Fibroblast of lung (primary cell): ENCODE measurements at places on chromosomes 2 and 18. TPM values are rescaled to one million over a fixed set of nuclear protein-coding genes. Genes with fewer than 3 reads are reported as not detected.

- peak; percentile 57 for DNase-seq
These were observed 17.6 kb upstream of the ADI1 start for GRCh38 chr2:3536682-3537632.

DNA sequence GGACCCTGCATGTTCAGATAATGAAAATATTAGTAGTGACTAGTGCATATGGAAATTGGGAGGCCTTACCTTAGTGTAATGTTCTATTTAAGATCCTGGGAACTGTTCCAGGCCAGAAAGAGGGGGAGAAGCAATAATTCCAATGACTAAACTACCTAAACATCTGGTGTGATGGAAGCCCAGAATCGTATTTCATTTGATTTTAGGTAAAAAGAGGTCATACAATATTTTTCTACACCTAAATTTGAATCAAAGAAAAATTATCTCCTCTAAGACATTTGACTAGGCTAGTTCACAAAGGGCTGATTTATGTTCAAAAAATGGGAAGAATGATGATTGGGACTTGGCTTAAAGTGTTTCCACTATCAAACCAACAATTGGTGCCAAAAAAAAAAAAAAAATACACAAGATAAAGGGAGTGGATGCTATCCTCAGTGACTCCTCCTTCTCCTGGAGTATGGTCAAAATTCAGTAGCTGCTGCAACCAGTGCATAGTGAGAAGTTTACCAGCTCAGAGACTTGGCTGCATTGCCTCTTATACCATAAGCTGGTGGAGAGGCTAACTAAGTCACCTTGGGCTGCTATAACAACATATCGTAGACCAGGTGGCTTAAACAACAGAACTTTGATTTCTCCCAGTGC lies 1038.3 kb upstream of the ACVR2A start:
- DNase-seq = peak; percentile 81

- DNase-seq = no peak
These were observed 14.9 kb downstream of the IL1B start for GRCh38 chr2:112821682-112822081.

DNA sequence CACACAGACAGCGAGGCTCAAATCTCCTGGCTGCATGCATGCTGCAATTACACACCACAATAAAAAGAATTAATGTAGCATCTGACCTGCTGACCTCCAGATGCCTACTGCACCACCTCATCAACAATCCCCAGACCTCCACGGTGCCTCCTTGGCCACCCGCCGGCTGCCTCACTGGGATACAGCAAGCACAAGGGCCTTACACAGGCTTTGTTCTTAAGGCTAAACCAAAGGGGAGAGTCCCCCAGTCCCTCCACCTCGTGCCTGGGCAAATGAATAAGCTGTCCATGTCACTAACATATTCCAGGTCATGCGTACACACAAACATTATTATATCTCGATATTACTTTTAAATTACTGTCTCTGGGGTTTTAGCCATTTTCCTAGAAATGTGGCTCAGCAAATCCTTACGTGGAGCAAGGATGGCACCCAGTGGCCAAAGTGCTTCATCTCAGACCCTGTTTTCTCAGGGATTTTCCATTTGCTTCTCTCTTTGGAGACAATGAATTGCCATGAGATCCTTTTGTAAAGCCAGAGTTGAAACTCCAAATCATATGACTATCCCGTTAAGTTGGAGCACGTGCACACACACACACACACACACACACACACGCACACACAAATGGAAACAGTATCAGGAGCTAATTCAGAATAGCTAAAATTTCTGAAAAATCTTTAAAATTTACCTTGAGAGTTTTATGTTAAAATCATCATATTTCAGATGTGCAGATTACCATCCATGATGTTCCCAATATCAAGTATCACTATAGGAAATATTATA lies 313.8 kb downstream of the PDE11A start:
- DNase-seq = peak; percentile 70

- DNase-seq = no peak
These were observed 70.5 kb upstream of the ZCCHC2 start for GRCh38 chr18:62452280-62452831.

DNA sequence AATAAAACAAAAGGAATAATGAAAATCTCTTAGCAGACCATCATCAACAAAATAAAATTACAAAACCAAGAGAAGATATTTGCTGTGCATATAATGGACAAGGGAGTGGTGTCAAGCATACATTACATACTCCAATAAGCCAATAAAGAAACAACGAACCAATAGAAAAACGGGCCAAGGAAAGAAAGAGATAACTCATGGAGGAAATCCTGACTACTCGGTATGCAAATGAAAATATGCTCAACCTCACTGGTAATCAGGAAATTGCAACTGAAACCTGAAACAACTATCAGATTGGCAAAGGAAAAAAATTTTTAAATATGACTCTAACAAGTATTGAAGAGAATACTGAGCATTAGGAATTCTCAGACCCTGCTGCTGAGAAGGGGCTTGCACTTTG lies 84.7 kb downstream of the BCL2 start:
- DNase-seq = no peak

DNA sequence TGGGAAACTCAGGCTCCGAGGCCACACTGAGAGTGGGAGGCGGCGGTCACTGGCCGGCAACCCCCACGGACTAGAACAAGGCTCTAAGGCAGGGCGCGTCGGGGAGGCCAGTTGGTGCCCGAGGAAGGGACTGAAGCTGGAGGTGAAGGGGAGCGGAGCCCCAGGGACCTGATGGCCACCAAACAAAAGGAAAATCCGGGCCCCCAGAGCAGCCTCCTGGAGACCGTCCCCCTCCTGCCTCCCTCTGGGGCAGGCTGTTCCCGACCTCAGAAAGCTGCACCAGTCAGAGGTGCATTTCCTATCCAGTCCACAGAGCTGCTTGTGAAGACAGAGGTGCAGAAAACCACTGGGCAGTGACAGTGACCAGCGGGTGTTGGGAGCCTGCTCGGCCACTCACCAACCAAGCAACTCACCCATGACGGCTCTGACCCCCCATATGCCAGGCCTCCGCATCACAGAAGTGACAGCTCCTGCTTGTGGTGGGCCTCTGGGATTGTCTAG lies 172.7 kb downstream of the TWIST2 start:
- DNase-seq = no peak

GRCh38 chr2:73836141-73836943 lies 7.6 kb downstream of the STAMBP start:
- DNase-seq = no peak

GRCh38 chr18:27017901-27018500 lies 152.5 kb upstream of the AQP4 start:
- DNase-seq = no peak

- no peak for DNase-seq
These were observed 864 bp downstream of the KLHL29 start for GRCh38 chr2:23385748-23386338.

DNA sequence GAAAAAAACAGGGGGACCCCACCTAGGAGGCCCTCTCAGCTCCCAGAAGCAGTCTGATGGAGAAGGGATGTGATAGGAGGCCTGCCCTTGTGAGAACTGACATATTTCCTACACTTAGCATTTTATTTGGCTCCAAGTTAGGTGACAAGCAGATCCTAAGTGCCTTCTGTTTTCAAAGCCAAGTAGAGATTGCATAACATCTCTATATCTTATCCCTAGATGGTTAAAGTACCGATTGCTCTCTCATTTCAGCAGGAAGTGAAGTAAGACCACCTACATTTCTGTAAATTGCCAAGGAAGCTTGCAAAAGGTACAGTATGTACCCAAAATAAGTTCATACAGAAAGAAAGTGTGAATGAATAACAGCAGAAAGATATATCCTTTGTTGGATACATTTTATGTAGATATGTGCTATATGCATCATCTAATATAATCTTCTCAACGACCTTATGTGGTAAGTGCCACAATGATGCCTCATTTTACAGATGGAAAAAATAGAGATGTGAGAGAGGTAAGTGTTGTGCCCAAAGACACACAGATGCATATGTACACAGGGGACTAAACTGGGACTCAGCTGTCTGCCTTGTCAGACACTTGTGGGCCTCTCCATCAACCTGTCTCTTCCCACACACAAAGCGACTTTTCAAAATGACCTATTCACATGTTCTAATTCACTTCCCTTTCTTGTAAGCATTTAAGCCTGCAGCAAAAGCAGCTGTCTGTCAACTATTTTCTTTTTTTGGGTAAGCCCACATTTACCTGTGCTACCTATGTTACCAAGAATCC lies 38.9 kb downstream of the DHRS9 start:
- DNase-seq = no peak

DNA sequence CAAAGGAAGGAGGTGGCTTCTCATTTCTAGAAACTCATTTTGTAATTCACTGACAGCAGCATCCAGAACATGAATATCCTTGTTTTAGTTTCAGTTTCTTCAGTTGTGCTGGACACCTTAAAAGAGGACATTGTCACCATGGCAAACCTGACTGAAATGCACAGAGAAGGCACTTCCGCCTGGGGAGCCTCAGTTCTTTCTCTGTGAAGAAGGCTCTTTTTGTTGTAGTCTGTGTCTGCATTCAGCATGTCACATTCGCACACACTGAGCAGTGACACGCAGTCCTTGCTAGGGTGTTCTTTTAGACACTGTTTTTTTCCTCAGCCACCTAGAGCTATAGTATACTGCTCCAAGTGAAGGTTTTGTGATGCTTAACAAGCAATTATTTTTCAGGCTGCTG lies 9.5 kb upstream of the RPRM start:
- no peak for DNase-seq

DNA sequence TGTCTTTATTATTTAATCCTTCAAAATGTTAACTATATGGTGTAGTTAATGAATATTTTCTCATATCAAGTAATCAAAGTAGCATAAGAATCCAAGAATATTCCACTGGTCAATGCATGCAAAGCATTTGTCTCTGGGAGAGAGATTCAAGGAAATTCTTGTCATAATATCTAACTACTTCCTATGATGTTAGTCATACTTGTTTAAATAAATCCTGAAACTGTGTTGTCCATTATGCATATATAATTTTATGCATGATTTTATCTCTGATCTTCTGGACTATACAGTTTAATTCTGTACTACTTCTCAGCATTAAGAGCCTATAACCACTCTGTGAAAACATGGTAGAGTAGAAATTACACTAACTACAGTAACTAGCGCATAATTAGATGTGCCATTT lies 388.3 kb downstream of the NR4A2 start:
- DNase-seq = peak; percentile 23

- no peak for DNase-seq
These were observed 86.0 kb downstream of the RHOB start for GRCh38 chr2:20532634-20533437.

DNA sequence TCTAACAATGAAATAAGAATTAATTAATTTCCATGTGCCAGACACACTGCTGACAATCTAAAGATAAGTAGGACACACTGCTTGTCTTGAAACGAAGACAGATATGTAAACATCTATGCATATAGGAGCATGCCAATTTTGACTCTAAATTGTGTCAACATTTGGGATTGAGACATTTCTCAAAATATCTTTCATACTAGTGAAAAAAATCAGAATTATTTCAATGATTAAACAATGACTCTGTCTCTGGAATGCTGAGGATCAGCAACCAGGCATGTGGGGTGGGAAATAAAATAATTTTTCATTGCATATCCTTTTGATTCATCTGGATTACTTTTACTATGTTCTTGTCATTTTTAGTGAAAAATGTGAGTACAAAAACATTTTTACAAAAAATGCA lies 262.6 kb upstream of the SYT4 start:
- DNase-seq = no peak

DNA sequence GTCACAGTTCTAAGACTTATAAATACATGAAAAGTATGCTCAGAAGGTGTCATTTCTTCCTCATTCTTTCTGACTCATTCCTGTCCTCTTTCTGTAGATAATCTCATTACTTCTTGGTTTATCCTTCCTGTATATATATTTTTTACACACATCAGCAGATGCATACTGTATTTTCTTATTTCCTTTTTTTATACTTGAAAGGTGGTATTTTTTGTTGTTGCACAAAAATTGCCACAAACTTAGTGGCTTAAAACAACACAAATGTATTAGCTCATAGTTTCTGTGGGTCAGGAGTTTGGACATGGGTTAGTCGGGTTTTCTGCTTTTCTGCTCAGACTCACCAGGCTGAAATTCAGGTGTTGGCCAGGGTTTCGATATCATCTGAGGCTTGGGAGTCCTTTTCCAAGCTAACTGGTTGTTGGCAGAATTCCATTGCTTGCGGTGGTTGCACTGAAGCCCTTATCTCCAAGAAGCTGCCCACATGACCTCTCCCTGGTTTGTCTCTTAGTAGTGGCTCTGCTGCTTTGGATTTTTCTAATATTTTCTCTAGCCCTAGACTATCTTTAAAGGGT lies 162.6 kb downstream of the FMNL2 start:
- peak; percentile 95 for DNase-seq

GRCh38 chr2:216633616-216634369 lies 573 bp downstream of the IGFBP2 start:
- DNase-seq = no peak

DNA sequence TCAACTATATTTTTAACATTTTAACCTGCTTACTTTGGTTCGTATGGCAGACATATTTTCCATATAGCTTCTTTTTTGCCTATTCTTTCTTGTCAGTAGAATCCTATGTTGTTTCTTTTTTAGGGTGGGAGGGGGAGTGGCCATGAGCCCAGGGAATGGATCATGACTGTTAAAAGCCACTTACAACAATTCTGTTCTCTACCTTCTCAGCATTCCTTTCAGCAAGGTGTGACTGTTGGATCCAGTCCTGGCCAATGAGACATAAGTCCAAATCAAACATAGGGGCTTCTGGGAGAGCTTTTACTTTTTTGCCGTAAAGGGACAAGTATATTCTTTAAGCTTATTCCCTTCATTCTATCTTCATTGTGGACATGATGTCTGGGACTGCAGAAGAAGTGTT lies 25.0 kb upstream of the DNAH6 start:
- no peak for DNase-seq

GRCh38 chr18:58064406-58064998 lies 20.5 kb downstream of the NEDD4L start:
- DNase-seq = peak; percentile 29

- no peak for DNase-seq
These were observed 112.6 kb downstream of the ARHGAP28 start for GRCh38 chr18:6842081-6842480.

GRCh38 chr2:207123335-207123744 lies 42.4 kb downstream of the KLF7 start:
- no peak for DNase-seq

DNA sequence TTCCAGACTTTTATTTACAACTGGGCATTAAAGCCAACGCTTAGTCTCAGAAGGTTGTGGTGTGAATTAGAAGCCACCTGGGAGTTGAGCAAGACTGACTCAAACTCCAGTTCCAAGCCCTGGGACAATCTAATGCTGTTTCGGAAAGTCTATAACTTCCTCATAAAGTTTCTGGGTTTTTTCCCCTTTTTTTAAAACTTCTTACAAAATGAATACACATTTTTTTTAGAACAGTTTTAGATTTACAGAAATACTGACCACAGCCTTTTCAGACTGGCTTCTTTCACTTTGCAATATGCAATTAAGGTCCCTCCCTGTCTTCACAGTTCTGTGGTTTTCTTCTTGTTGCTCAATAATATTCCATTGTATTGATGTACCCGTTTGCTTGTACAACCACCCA lies 115.9 kb upstream of the TWIST2 start:
- no peak for DNase-seq

The RNF125 gene
- total RNA-seq = 0.26 and 0.33 TPM in 2 replicates

The LRRC30 gene
- not detected in 2 replicates for total RNA-seq

The CCBE1 gene
- total RNA-seq = 60.9 and 122 TPM in 2 replicates

The BOLL gene
- not detected in 2 replicates for total RNA-seq

The RAPGEF4 gene
- 1.3 and 3.0 TPM in 2 replicates for total RNA-seq

The NEMP2 gene
- 6.3 and 6.4 TPM in 2 replicates for total RNA-seq

The HOXD13 gene
- total RNA-seq = not detected in 2 replicates

The SF3B6 gene
- 134 and 155 TPM in 2 replicates for total RNA-seq

The RAB6C gene
- not detected in 2 replicates for total RNA-seq

The ARHGEF4 gene
- total RNA-seq = 0.83 and 1.5 TPM in 2 replicates
